ENCODE measurements at places on chromosomes 5 and 9. TPM values are rescaled to one million over a fixed set of nuclear protein-coding genes. Genes with fewer than 3 reads are reported as not detected.

The SNCB gene
- not detected for total RNA-seq

The PHYHD1 gene
- total RNA-seq, result 33.4 TPM

The SH3PXD2B gene
- total RNA-seq, result 7.1 TPM

The CTXN3 gene
- total RNA-seq, result not detected

The TRAF2 gene
- total RNA-seq, result 10.9 TPM

The SPOUT1 gene
- 17.5 TPM for total RNA-seq

The SPRY4 gene
- total RNA-seq, result 10.2 TPM

The IGFBPL1 gene
- not detected for total RNA-seq

The LRRC19 gene
- not detected for total RNA-seq

The LMNB1 gene
- total RNA-seq, result 1.5 TPM

DNA sequence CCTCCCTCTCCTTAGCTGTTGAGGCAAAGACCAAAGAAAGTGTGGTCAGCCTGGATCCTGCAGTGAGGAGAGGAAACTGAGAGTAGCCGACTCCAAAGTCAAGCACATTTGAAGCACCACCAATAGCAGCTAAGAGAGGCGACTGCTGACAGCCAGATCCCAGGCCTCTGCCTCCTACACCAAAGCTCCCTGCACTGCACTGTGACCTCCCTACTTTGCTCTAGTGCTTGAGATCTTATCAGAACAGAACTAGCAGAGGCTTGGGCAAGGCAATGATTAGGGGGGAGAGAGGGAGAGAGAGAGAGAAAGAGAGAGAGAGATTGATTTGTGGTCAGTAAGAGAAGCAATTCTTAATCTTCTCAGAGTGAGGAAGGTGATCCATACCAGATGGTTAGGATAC lies 216.3 kb downstream of the CDK5RAP2 start:
- no peak for DNase-seq

DNA sequence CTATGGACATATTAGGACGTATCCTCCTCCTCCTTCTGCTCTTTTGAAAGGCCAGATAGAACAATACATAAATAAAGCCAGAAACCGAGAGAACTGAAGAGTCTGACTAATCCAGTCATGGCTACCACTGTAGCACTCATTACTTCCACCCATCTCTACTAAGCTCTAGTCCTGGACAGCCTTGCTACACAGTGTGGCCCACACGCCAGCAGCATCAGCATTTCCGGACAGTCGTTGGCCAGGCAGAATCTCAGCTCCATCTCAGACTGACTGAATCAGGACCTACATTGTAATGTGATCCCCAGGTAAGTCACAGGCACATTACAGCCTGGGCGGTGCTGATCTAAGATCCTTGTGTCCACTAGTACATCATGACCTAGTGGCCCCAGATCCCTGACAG lies 182.9 kb downstream of the DRD1 start:
- DNase-seq, result no peak

DNA sequence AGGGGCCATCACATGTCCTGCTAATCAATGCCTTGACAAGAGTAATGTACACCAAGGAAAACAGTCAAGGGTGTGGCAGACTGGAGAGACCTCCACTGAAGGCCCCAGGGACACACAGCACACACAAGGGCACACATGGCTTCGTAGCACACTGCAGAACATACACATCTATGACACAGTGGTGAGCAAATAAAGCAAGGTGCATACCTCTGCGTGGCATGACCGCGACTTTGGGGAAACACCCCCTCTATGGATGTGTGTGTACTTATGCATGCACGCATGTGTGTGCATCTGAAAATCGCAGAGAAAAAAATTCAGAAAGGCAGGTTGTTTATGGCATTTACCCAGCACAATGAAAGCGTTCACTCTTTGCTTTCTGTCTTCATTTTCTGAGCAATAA lies 20.5 kb downstream of the SEMA4D start:
- no peak for DNase-seq

DNA sequence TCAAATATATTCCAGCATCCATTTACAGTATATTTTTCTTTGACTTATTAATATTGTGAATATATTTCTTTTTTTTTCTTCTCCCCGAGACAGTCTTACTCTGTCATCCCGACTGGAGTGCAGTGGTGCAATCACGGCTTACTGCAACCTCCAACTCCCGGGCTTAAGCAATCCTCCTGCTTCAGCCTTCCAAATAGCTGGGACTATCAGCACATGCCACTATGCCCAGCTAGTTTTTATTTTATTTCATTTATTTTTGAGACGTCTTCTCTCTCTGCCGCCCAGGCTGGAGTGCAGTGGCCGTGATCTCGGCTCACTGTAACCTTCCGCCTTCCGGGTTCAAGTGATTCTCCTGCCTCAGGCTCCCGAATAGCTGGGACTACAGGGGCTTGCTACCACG lies 7.4 kb upstream of the GLIPR2 start:
- DNase-seq, result no peak

DNA sequence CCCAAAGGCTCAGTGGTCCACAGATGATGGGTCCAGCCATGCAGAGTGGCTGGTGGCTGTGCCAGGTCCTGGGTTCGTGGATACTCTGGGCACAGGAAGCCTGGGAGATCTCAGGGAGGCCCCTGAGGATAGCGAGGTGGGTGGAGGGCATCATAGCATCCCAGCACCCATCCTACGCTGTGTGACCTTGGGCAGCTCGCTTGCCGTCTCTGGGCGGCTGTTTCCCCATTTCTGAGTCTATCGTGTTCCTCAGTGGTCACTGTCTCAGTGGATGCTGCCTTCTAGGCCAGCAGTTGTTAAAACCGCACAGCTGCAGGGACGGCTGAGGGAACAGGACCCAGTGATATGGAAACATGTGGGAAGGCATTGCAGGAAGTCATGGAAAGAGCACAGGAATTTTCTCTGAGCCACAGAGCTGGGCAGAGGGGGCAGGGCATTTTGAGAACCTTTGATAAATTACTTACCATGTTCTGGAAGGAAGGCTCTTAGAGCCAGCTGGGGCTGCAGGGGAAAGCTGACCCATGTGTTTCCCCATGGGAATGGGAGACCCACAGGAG lies 86.4 kb upstream of the COL5A1 start:
- no peak for DNase-seq

GRCh38 chr9:86614871-86615849 lies 260.9 kb upstream of the TUT7 start:
- no peak for DNase-seq

DNA sequence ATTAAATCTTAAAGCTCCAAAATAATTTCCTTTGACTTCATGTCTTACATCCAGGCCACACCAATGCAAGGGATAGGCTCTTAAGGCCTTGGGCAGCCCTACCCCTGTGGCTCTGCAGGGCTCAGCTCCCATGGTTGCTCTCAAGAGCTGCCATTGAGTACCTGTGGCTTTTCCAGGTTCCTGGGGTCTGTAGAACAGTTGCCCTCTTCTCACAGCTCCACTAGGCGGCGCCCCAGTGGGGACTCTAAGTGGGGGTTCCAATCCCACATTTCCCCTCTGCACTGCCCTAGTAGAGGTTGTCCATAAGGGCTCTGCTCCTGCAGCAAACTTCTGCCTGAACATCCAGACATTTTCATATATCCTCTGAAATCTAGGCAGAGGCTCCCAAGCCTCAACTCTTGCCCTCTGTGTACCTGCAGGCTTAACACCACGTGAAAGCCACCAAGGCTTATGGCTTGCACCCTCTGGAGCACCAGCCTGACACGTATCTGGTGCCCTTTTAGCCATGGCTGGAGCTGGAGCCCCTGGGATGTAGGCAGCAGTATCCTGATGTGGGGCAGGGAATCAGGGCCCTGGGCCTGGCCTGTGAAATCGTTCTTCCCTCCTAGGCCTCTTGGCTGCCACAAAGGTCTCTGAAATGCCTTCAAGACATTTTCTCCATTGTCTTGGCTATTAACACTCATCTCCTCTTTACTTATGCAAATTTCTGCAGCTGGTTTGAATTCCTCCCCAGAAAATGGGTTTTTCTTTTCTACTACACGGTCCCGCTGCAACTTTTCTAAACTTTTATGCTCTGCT lies 185.1 kb downstream of the SMARCA2 start:
- no peak for DNase-seq

DNA sequence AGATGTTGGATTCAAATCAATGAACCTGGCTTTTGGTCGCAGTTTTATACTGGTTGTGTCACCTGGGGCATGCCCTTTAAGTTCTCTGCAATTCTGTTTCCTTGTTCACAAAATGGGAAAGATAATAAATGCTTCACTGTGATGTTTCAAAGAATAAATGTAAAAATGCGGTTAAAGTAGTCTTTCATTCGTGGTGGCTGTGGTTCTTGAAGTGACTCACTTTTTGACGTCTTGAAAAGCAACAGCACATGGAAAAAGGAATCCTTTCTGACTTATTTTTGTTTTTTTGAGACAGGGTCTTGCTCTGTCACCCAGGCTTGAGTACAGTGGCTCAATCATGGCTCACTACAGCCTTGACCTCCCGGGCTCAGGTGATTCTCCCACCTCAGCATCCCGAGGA lies 88.4 kb upstream of the SLIT3 start:
- no peak for DNase-seq

DNA sequence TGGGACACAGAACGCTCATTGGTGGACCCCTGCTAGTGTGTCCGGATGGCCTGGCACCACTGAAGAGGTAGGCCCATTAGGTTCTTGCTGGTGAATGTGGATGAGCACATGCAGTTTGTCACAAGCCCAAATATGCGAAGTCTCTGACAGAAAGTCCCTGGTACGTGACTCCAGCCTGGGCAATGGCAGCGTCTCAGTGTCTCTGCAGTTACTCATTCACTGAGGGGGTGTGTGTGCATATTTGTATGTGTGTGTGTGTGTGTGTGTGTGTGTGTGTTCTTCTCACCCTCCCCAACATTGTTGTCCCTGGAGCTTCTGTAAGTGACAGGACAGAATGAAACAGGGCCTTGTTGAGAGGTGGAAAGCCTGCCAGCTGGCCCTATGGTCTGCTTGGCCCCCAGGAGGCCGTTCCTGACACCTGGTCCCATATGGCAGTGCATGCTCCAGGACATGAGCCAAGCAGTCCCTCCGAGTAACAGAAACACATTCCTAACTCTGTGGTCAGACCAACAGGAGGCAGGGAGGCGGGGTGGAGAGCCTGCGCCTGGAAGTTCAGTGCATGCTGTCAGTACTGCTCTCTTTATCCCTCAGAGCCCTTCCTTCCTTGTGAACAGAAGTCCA lies 169.9 kb downstream of the SLC28A3 start:
- peak; percentile 83 for DNase-seq

- no peak for DNase-seq
Observed at GRCh38 chr5:82360022-82360421, 81.9 kb upstream of the RPS23 start.

DNA sequence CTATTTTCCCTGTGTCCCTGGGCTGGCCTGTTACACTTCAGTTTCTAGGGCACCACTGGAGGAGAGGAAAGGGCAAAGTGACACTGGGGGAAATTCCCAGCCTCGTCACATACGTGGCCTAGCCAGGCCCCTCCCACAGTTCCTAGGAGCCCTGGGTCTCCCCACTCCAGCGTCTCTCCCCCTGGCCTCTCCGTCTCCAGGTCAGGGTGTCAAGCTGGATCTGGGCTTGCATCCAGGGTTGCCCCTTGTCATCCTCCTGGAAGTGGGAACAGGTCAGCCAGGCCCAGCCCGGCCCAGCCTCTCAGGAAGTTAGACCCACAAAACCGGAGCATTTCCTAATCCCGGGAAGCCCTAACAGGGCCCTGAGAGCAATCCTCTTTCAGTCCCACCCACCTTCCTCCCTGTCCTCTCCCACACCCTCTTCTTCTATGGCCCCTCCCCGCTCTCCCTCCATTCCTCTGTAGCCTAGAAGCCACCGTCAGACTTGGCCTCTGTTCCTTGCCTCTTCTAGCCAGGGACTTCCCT lies 4.7 kb upstream of the TNIP1 start:
- peak; percentile 71 for DNase-seq

- DNase-seq, result no peak
Observed at GRCh38 chr9:2170722-2171121, 155.6 kb downstream of the SMARCA2 start.

DNA sequence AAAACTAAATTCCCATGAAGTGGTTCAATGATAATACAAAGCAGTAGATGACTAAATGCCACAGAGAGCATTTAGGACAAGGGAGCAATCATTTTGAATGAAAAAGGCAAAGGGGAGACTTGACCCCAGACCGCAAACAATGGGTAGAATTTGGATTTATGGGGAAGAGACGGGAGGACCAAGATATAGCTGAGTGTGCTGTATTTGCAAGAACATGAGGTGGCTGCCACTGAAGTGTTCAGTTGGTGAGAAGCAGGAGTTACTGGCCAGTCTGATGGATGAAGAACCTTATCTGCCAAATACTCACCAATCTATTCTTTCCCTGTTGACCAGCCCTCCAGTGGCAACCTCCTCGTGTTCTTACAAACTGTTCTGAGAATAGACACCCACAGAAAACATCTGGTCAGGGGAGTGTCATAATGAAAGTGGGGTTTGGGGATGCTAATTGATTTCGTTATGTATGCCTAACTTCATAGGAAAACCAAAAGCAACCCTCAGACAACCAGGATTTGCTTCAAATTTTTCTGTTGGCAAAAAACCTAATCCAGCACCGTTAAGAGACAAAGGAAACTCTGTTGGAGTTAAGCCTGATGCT lies 19.8 kb downstream of the TDRD7 start:
- DNase-seq, result no peak

- DNase-seq, result no peak
Observed at GRCh38 chr5:53488195-53488722, 7.8 kb downstream of the FST start.

- DNase-seq, result peak; percentile 70
Observed at GRCh38 chr5:32504989-32505596, 60.6 kb upstream of the ZFR start.

DNA sequence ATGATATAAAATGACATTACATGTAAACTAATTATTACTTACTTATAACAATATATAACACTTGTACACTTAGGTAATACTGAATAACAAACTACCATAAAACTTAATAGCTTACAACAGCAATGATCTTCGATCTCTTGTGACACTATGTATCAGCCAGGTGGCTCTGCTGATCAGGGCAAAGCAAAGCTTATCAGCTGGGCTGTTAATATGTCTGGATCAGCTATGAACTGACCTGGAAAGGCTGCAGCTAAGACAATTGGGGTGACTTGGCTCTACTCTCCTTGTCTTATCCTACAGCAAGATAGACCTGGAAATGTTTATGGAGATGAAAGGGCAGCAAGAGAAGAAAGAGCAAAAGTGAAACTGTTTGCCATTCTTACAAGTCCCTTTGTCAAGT lies 511.3 kb downstream of the TLR4 start:
- no peak for DNase-seq

- no peak for DNase-seq
Observed at GRCh38 chr9:100222674-100223073, 123.6 kb downstream of the INVS start.

GRCh38 chr5:52428977-52429489 lies 358.7 kb upstream of the ITGA1 start:
- DNase-seq, result no peak

All from heart right ventricle (tissue), 16 donors.